ENCODE measurements at places on chromosomes 7 and 10.

- DNase-seq: no peak
Observed at GRCh38 chr10:92404612-92405418, 113.8 kb downstream of the MARCHF5 start.

- DNase-seq: no peak
Observed at GRCh38 chr7:94444813-94445212, 50.1 kb downstream of the COL1A2 start.

DNA sequence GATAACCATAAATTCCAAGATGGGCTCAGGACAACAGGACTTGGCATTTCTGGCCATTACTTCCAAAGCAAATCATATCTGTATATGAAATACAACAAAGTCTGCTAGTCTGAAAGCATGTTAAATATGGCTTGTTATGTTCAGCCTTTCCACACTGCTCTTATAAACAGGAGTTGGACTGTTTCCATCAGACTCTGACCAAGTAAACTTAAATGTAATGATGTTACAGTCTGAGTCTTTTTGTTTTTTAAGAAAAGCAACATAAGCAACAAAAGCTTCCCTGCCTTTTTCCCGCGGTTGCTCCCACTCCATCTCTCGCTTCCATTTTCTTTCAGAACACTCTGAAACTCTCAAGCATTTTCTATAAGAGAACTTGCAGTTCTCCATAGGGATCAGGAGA is 8.1 kb upstream of the CDCA7L start:
- no peak for DNase-seq

DNA sequence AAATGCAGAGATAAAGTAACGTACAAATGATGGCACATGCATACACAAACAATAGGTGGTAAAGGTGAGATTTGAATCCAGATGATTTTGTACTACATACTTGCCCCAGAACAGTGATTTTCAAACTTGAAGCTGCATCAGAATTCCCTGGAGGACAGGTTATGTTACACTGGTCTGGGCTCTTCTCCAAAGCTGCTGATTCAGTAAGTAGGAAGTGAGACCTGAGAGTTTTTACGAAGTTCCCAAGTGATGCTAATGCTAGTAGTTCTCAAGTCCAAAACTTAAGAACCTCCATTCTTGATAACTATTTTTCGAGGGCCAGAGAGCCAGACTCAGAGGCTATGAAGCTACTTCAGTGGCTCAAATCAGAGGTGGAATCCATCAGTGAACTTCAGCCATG is 159.0 kb upstream of the POM121L12 start:
- no peak for DNase-seq

DNA sequence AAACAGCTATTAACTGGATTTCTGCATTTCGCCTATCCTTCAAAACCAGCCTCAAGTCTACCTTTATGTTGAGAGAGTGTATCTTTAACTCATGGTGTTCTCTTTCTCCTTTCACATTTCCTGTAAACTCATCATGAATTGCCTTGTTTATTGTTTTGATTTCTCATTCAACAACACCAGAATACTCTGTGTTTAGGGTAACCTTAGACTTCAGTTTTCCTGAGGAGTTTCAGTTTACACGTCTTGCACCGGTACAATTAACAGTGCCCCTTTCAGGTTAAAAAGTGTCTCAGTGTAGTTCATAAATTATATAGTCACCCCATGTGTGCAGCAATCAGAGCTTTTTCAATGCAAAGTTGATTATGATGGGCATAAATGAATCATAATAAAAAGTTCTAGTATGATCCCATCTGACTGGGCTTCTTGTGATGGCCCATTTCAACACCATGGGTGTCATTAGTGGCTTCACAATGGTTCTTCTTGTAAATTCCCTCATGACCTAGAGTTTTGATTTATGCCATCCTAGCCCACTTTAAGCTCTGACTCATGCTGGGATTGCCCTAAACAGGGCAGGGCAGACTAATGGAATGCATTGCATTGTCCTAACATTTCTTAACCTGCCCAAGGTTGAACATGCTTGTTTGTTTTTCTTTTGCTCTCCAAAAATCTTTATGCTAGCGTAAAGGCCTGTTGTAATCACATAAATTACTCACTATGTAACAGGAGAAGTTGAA is 22.0 kb downstream of the ITGB8 start:
- DNase-seq: no peak

GRCh38 chr10:22765660-22766547 is 51.5 kb upstream of the PIP4K2A start:
- DNase-seq: no peak

GRCh38 chr7:8442814-8443304 is 9.4 kb downstream of the NXPH1 start:
- DNase-seq: no peak

DNA sequence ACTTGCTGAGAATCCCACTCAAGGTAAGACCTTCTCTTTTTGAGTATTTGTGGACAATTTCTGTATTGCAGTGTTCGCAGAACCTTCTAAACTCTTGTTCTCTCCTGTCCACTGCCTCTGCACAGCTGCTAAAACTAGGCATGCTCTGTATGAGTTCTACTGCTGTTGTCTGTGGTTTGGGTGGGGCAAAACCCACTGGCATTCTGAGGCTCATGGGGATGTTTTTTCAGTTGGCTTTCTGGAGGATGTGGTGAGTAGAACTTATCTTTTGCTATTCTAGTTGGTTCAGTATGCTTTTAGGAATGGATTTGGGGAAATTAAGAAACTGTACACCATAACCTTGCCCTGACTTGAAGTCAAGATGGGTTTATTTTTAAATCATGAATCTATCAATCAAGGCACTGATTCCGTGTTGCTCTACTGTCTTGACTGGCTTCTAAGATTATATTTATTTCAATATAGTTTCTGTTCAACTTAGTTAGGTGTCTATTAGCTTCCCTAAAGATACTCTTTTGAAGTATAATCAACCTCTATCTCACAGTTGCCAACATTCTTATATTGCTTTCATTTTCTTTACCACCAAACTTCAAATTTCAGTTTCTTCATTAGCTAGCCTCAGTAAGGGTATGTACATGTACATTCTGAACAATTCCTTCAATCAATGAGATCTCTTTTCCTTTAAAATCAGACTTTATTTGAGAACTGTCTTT is 25.0 kb upstream of the C1GALT1 start:
- DNase-seq: peak; percentile 13

GRCh38 chr10:103769176-103769575 is 86.2 kb downstream of the SH3PXD2A start:
- DNase-seq: no peak

DNA sequence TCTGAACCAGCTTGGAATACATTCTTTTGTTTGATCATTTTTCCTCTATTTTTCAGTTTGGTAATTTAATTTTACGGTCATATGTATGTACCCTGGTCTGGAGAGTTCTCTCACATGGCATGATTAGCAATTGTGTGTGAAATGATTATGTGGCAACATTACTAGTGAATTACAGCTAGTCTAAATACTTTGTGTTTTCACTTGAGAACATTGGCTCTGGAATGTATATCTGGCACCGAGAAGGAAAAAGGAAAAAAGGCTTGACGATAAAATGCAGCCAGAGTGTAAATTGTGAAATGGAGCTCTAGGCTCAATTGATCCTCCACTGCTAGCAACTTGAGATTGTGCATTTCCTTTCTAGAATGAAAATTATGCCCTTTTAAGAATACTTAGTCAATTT is 397.2 kb downstream of the EXOC4 start:
- no peak for DNase-seq

DNA sequence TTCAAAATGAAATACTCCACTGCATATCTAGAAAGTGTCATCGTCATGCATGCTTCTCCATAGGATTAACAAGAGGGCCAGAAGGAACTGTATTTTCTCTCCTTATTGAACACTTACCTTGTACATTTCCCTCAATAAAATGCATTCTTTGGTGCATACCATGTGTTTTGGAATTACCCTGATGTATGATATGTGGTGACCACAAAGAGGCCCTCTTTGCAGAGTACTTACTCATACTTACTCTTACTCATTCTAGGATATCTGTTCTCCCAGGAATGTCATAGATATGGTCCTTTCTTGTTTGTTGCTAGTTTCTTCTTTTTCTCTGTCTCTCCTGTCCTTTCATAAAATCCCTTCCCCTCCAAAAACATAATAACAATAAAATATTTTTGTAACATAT is 1087.1 kb upstream of the POT1 start:
- DNase-seq: no peak

- DNase-seq: no peak
Observed at GRCh38 chr7:2474813-2475677, 1.2 kb downstream of the GRIFIN start.

DNA sequence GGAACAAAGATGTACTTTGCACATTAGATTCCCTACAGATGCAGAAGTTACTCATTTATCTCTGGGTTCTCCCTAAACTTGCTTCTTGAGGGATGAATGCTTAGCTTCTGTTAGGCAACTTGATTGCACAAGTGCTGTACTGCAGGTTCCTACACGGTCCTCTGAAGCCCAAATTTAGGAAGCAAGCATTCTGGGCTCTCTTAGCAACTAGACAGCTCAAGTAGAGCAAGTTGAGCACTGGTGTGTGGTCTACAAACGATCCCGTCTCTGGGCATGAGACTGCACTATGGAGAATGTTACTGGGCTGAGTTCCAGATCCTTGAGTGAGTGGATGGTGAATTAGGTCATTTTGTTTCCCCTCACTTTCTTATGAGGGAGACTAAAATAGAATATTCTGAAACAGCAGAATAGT is 14.3 kb downstream of the SEMA3D start:
- no peak for DNase-seq

DNA sequence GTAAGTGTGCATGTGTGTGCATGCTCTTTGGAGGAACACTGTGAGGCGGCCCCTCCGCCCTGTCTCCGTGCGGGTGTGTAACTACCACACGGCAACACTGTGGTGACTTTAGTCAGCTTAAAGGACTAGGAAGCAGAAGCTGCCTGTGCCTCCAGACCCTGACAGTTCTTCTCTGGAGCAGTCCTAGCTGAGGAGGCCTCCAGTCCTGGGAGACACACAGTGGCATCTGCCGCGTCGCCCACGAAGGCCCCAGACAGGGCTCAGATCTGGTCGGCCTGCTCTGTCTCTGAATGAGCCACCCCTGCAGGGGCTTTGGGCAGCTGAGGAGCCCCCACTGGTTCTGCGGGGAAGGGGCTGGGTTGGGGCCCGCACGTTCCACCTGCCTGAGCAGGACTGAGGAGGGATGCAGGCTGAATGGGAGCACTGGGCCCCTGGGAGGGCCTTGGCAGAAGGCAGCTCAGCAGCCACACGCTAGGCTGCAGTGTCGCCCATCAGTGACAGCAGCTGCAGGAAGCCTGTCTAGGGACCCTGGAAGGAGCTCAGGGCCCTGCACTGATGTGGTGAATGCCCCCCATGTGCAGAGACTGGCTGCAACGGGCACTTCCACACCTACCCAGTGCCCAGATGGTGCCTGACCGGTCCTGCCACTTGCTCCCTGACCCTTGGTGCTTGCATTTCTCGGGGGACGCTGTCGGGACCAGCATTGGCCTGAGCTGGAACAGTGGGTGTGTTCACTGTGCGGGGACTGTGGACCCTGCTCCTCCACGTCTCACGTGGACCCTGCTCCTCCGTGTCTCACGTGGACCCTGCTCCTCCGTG is 27.3 kb upstream of the KNDC1 start:
- DNase-seq: no peak

- no peak for DNase-seq
Observed at GRCh38 chr10:79475877-79476276, 30.5 kb upstream of the ZCCHC24 start.

DNA sequence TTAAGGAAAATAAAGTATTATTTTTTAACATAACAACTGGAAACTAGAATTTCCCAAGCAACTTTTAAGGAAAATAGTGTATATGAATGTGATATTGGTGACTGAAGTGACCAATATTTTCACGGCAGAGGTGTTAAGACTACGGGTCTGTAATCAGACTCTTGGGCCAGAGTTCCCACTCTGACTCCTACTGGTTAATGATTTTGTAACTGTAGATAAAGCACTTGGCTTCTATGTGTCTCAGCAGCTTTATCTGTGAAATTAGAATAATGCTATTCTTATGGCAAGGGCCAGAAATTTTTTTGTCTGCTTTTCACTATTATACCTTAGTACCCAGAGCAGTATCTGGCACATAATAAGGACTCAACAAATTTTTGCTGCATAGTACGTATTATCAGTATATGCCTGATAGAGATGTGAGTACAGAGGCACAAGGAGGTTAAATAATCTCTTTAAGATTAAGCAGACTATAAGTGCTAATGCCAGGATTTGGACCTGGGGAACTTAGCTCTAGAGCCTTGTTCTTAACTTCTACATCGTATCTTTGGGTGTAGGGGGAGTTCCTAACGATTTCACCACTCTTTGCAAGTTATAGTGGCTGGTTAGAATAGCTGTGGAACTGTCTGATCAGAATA is 186.1 kb upstream of the SLC26A5 start:
- DNase-seq: no peak

GRCh38 chr10:121380211-121380610 is 218.0 kb downstream of the FGFR2 start:
- no peak for DNase-seq

- no peak for DNase-seq
Observed at GRCh38 chr7:46028246-46028645, 107.2 kb upstream of the IGFBP3 start.

- DNase-seq: no peak
Observed at GRCh38 chr7:80675090-80675489, 36.6 kb downstream of the CD36 start.

DNA sequence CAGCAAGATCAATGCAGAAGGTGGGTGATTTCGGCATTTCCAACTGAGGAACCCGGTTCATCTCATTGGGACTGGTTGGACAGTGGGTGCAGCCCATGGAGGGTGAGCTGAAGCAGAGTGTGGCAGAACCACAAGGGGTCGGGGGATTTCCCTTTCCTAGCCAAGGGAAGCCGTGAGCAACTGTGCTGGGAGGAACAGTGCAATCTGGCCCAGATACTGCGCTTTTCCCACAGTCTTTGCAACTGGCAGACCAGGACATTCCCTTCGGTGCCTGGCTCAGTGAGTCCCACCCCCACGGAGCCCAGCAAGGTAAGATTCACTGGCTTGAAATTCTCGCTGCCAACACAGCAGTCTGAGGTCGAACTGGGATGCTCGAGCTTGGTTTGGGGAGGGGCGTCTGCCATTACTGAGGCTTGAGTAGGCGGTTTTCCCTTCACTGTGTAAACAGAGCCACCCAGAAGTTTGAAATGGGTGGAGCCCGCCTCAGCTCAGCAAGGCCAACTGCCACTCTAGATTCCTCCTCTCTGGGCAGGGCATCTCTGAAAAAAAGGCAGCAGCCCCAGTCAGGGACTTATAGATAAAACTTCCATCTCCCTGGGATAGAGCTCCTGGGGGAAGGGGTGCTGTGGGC is 58.6 kb upstream of the SLC26A5 start:
- no peak for DNase-seq

GRCh38 chr10:14397066-14397465 is 66.3 kb upstream of the FRMD4A start:
- DNase-seq: no peak

DNA sequence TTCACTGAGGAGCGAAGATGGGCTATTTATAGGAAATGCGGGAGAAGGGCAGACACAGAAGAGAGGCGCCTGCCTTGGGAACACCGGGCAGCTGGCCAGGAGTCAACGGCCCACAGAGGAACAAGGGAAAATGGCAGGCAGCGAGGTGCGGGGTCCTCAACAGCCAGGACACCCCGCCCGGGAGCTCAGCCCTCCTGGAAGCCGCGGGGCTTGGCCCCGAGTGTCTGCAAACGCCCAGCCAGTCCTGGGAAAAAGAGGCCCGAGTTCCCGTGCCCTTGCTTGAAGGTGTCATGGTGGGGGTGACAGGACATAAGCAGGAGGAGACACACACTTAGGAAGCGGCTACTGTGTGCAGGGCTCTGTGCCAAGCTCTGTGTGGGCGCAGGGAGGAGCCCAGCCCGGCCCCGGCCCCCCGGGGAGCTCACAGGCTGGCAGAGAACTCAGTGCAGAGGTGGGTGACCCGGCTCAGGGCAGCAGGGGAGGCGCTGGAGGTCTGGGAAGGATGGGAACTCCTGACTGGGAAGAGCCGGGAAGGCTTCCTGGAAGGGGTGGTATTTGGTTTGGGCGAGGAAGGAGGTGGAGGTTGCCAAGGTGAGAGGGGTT is 79.9 kb downstream of the ELFN1 start:
- DNase-seq: no peak

Data from stimulated activated CD4-positive, alpha-beta T cell treated with anti-CD3 and anti-CD28 coated beads, TNF-alpha, amount 100 ng/mL, for 1 hour (primary cell).